ENCODE measurements at places on chromosomes 7 and 10.

GRCh38 chr10:25912866-25913265 lies 21.2 kb upstream of the MYO3A start:
- DNase-seq = no peak

- DNase-seq = no peak
Measured at GRCh38 chr10:32033171-32033570, 23.1 kb downstream of the KIF5B start.

DNA sequence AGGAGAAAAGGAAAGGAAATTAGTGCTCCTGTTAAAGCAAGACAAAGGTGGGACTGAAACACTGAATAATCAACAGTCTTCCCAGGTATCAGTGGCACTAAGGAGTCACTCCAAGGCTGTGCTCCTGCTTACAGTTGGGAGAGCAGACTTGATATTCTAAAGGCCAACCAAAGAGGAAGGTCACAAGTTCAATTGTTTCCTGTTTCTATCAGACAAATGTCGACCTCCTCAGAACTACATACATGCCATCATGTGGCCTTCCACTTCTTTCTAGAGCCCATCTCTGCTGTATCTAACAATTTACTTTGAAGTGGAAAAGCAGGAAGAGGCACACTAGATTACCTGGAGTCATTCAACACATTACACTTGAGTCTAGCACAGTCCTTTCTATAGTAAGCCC lies 3.4 kb downstream of the ZNF239 start:
- no peak for DNase-seq

- DNase-seq = no peak
Measured at GRCh38 chr7:104857458-104858425, 156.3 kb upstream of the KMT2E start.

DNA sequence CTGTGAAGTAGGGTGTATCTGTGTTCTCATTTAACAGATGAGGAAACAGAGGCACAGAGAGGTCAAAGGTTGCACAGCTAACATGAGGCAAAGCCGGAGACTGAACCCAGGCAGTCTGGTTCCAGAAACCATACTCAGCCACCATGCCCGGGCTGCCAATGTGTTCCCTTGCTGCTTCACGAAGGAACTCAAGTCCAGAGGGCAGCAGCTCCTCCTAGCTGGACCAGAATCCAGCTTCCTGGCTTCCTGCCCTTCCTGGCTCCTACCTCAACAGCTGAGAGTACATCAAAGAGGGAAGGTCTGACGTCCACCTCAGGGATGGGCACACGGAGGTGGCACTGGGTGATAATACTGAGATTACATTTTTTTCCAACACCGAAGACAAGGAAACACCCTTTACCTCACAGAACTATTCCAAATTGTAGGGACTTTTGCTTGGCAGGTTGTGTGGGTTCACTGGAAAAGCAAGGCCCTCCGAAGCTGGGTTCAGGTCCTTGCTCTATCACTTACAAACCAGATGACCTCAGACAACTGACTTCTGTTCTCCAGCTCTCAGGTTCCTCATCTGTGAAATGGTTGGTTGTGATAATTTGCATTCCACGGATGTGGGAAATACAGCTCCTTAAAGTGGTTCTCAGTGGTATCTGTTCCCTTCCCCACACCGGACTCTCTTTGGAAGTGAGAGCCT lies 154.1 kb upstream of the ZMIZ1 start:
- no peak for DNase-seq

DNA sequence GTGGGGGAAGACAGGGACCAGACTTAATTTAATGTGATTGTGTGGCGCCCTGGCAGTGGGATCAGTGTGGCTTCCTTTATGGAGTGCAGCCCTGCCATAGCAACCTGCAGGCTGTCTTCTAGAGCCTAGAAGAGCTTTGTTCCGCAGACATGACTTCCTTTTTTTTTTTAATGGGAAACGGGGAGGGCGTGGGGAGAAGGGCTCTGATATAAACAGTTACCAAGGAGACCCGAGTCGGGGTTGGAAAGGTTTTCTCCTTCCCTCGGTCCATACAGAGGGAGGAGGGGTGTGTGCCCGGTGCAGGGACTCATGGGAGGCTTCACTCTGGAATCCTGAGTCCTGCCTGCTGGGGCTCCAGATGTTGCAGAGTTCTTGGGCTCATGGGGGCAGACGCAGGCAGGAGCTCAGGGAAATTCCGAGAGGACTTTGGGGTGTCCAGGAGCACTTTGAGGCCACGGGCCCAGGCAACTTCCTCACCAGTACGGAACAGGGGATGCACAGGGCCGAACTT lies 26.9 kb downstream of the TMEM120A start:
- no peak for DNase-seq

- DNase-seq = no peak
Measured at GRCh38 chr10:124886195-124886594, 55.7 kb upstream of the ZRANB1 start.

DNA sequence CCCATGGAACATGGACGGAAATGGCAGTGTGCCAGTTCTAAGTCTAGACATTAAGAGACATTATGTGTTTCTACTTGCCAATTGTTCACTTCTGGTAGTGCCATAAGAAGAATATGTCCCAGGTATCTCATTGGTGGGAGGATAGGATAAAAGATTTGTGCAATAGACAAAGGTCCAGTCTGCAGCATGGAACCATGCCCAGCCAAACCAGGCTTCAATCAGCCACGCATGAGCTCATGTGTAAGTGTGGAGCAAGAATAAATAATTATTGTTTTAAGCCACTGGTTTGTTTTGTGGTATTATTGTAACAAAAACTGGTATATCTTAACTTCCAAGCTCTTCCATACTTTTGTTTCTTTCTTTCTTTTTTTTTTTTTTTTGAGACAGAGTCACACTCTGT lies 153.6 kb upstream of the CTTNBP2 start:
- no peak for DNase-seq

- no peak for DNase-seq
Measured at GRCh38 chr7:106339513-106340246, 54.9 kb upstream of the NAMPT start.

GRCh38 chr7:66902844-66903180 lies 18.2 kb upstream of the TMEM248 start:
- no peak for DNase-seq

DNA sequence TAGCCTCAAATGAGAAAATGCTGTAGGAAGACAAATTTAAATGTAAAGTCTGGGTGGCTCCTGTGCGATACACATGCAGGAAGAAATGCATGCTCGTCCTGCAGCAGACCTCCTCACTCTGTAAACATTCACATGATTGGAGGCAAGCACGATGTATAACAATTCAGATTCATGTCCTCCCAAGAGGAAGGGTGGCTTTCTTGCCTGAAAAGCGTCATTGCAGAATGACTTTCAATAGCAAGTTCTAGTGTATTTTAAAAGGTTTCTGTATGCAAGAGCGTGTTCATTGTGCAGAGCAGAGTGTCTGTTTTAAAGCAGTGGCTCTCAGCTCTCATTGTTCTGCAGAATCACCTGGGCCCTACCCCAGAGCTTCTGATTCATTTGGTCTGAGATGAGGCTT lies 170.3 kb upstream of the CELF2 start:
- DNase-seq = no peak

GRCh38 chr7:107711301-107711700 lies 32.6 kb upstream of the CBLL1 start:
- DNase-seq = no peak

GRCh38 chr10:101466016-101466912 lies 112.3 kb downstream of the BTRC start:
- no peak for DNase-seq

GRCh38 chr7:34451923-34452322 lies 206.1 kb upstream of the NPSR1 start:
- DNase-seq = no peak
